KBM-7 (cell line): ENCODE measurements at places on chromosomes 5 and 9.

DNA sequence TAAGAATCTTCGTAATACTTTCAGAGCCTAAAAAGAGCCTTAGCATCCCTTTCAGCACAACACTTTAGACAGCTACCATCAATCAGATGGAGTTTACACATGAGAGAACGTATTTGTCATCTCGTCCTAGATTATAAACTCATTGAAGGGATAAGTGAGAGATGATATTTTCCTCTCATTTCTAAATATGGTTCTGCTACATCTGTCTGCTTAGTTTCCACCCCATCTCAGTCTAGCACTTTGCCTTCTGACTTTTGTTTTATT lies 208.4 kb upstream of the CD180 start:
- no peak for DNase-seq

DNA sequence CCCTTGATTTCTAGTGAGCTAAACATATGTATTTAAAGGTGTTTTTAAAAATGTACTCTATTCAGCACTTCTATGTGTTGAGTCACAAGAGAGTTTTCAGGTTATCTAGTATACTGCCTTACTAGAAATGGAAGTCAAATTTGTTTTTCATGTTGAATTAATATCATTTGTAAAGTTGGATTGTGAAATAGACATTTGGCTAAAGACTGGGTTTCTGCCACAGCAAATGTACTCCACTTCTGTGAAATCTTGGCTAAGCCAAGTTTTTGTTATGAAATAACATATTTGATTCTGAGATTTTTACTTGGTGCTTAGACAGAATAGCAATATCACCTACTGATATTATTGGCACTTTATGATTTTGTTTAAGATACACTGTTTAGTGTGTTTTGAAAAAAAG lies 106.0 kb downstream of the CWC27 start:
- no peak for DNase-seq

DNA sequence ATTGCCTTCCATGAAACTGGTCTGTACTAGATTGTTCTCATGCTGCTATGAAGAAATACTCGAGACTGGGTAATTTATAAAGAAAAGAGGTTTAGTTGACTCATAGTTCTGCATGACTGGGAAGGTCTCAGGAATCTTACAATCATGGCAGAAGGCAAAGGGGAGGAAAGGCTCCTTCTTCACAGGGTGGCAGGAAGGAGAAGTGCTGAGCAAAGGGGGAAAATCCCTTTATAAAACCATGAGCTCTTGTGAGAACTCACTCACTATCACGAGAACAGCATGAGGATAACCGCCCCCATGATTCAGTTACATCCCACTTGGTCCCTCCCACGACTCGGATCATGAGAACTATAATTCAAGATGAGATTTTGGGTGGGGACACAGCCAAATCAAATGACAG lies 163.2 kb downstream of the RFK start:
- no peak for DNase-seq

DNA sequence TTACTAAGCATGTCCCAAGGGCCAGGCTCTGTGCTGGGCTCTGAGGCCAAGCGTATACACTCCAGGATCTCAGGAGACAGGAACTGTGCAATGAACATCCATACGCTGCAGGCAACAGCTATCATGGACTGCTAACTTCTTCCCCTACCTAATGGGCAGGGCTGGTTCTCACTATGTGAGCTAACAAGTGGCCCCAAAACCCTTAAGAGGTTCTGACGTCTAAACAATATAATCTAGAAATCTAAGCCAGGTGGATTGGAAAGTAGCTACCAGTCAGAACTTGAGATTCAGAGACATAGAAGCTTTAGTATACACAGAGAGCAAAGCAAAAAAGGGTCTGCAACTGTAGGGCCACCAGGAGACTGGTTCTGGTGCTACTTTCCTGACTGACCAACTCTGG lies 27.6 kb downstream of the ABCA1 start:
- DNase-seq: no peak

- no peak for DNase-seq
Measured at GRCh38 chr5:135063056-135063445, 29.0 kb upstream of the PITX1 start.

DNA sequence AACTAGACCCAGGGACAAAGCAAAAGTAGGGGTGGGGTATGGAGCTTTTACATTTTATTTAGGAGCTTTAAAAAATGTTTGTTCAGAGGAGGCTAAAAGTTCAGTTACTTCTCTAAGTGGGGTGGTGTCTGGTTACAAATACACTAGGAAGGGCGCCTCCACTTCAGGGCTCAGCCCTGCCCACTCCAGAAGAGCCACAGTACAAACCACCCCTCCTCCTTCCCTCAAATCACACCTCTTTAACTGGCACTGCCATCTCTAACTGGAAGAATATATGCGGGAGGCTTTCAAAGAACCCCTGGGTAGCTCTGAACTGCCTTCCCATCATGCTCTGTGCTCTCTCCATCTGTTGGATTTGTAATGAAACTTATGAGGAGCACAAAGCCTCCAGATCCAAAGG lies 98.8 kb upstream of the NFIB start:
- no peak for DNase-seq

DNA sequence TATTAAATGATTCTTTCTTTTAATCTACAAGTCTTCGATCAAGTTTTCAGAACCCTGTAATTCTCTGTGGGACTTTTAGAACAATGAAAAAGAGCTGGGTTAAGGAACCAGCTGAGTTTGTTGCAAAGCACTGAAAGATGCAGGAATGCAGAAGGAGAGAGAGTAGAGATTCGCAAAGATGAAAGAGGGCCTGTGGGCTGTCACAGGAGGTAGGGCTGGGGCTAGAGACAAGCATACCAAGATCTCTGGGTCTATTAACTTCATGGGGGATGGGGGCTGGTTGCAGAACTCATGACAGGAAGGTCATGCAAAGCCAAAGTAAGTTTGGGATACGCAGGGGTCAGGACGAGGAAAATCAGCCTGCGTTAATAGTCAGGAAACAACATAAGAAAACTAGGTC lies 81.8 kb downstream of the LURAP1L start:
- DNase-seq: no peak

DNA sequence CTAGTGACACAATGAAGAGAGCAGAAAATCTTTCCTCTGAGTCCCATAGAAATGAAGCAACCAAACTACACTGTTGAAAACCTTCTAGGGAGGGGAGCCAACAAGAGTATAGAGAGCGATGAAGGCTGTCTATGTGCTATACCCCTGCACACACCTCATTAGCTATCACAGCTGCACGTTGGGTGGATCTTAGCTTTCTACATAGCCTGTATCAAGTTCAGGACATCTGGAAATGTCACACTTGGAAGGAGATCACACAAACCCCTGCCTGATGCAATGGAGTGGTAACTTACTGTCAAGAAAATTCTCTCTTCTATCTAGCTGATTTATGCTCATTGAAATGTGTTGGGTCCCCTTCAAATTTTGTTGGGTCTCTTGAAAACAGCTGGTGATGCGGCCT lies 127.0 kb upstream of the NTRK2 start:
- no peak for DNase-seq

DNA sequence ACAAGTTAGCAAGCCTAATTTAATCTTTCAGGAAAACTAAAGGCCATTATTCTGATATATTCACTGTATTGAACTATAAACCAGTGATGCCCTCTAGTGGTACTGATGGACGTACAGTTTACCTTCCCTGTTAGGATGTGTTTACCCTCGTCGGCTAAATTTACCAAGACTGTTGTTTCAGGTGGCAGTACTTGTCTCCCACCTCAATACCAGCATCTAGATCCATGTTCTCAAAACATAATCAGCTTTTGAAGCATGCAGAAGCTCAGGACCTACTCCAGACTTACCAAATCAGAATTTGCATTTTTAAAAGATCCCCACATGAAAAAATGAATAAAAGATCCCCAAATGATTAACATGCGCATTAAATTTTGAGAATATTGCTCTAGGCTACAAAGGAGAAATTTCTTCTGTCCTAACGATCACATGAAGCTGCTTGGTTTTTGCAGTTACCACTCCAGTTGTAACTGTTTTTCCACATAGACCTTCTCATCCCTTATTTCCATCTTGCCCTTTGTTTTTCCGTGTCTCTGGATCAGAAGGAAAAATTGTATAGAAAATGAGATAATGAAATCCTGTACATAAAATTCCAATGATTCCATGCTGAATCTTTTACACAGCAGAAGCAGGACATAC lies 3.2 kb upstream of the BAAT start:
- peak; percentile 40 for DNase-seq
